ENCODE measurements at places on chromosomes 13 and 19.

DNA sequence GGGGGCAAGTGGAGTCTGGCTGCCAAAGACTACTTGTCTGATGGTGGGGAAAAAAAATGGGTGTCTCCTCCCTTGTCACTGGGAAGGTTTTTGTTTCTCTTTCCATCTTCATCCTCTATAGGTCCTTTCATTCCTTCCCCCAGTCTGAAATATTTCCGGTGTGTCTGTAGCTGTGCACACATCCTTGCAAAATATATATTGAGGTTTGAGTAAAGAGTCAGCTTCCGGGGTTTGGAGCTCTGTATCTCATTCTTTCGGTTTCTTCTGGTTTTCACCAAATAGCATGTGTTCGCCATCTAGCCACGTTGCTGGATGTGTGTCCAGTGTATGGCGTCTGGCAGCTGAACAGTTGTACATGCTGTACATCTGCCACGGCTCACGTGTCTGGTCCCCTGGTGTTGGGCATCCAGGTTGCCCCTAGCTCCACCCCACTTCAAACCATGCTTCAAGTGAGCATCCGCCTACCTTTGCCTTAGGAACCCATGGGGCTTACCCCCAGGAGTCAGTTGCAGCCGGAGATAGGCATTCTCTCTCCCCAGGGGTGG, 142.2 kb downstream of the SIPA1L3 start:
- no peak for DNase-seq

DNA sequence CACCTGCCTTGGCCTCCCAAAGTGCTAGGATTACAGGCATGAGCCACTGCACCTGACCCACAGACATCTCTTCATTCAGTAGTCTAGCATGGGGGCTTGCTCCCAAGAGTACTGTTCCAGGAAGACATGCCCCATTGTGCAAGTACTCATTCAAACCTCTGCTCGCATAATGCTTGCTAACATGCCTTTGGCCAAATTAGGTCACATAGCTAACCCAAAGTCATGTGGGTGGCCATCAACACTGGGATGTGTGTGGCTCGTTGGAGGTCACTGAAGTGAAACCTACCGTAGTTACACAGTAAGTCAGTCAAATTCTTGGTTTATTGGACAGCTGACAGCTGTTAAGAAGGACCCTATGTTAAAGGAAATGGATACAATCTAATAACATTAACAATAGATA, 20.3 kb downstream of the RFXAP start:
- no peak for DNase-seq

DNA sequence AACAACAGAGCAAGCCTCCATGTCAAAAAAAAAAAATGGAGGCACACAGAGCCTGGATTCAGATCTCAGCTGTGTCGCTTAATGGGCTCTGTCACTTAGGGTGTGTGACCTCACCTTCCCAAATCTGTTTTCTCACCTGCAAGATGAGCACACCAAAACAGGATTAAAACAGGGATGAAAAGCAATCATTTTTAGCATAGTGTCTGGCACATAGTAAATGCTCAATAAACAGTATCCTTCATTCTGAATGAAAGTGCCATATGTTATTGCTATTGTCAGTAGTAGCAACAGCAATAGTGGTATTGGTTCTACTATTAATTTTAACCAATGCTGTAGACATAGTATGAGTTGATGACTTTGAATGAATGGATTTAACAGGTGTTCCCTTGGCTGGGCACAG, 23.3 kb downstream of the SAMD4B start:
- DNase-seq: no peak

DNA sequence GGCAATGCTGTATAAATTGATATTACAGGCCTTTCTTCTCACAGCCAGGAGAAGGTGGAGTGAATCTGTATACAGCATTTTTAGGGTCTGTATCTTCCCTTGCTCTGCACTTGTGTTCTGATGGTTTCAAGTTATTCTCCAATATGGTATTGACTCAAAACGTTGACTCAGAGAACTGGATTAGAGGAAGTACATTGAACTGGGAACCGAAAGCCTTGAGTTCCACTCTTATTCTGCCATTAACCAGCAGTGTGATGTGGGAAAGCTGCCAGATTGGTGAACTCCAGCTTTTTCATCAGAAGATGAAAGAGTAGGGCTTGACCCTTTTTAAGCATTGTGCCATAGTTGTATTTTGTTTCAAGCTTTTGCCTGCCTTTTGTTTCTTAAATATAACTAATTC, 167.7 kb downstream of the SPRY2 start:
- DNase-seq: no peak

DNA sequence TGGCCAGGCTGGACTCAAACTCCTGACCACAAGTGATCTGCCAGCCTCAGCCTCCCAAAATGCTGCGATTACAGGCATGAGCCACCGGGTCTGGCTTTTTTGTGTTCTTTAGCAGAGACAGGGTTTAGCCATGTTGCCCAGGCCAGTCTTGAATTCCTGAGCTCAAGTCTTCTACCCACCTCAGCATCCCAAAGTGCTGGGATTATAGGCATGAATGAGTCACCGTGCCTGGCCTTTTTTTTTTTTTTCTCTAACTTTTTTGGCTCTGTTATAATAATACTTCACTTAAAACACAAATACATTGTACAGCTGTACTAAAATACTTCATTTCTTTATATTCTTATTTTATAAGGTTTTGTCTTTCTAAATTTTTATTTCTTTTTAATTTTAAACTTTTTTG, 599.5 kb upstream of the PCDH9 start:
- DNase-seq: no peak

DNA sequence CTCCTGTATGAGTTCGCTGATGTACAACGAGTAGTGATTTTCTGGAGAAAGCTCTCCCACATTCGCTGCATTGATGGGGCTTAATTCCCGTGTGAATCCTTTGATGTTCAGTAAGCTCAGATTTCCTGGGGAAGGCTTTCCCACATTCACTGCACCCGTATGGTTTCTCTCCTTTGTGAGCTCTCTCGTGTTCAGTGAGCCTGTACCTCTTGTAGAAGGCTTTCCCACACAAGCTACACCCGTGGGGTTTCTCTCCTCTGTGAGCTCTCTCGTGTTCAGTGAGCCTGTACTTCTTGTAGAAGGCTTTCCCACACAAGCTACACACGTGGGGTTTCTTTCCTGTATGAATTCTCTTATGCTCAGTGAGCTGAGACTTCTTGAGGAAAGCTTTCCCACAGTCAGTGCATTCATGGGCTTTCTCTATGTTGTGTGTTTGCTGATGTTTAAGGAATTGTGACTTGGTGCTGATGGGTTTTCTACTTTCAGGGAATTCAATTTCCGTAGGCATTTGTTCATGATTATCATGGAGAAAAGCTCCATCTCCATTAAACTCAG, 3.5 kb upstream of the ZNF577 start:
- DNase-seq: no peak

DNA sequence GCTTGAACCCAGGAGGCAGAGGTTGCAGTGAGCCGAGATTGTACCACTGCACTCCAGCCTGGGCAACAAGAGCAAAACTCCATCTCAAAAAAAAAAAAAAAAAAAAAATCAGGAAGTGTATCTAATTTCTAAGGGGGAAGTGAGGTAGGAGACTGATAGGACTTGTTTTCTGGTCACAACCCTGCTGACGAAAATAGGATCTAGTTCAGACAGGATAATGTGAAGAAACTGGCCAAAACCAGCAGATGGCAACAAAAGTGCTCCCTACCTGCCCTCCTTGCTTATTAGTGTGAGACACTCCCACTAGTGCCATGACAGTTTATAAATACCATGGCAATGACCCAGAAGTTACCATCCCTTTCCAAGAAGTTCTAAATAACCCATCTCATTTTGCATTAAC, 36.0 kb upstream of the KPNA3 start:
- no peak for DNase-seq

DNA sequence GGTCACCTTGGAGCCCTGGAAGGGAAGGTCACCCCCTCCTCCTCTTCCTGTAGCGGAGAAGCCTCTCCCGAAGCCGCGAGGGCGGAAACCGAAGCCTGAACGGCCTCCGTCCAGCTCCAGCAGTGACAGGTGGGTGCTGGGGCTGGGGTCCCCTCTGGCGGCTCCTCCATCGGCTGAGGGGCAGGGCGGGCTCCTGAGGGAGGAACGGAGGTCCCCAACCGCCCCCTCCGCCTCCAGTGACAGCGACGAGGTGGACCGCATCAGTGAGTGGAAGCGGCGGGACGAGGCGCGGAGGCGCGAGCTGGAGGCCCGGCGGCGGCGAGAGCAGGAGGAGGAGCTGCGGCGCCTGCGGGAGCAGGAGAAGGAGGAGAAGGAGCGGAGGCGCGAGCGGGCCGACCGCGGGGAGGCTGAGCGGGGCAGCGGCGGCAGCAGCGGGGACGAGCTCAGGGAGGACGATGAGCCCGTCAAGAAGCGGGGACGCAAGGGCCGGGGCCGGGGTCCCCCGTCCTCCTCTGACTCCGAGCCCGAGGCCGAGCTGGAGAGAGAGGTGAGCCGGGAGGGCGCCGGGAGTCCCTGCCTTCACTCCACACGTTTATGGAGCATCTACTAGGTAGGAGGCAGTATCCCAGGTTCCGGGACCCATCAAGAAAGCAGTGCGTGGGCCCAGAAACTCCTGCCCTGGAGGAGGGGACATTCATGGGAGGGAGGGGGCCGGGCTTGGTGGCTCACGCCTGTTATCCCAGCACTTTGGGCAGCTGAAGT, 22.0 kb downstream of the HDGFL2 start:
- DNase-seq: no peak

GRCh38 chr13:29589234-29589633, 6.3 kb downstream of the SLC7A1 start:
- DNase-seq: no peak

DNA sequence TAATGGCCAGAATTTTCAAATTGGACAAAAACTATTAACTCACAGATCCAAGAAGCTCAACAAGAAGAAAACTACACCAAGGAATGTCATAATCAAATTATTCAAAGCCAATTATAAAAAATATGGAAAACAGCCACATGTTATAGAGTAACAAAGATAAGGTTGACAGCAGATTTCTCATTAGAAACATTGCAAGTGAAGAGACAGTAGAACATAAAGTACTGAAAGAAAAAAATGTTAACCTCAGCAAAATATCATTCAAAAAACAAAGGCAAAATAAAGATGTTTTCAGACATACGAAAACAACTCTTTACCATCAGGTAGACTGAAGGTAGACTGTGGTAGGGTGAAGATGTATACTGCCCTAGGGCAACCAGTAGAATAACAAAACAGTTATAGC, 83.4 kb downstream of the KCNRG start:
- no peak for DNase-seq

DNA sequence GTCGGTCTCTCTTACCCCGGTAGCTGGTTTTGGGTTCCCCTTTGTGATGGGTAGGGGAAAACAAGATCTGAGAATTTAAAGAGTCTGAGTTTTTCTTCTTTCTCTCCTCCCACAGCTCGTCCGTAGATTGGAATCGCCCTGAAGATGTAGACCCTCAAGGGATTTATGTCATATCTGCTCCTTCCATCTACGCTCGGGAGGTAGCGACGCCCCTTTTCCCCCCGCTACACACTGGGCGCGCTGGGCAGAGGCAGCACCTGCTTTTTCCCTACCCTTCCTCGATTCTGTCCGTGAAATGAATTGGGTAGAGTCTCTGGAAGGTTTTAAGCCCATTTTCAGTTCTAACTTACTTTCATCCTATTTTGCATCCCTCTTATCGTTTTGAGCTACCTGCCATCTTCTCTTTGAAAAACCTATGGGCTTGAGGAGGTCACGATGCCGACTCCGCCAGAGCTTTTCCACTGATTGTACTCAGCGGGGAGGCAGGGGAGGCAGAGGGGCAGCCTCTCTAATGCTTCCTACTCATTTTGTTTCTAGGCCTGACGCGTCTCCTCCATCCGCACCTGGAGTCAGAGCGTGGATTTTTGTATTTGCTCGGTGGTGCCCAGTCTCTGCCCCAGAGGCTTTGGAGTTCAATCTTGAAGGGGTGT, 7.1 kb upstream of the SELENOV start:
- no peak for DNase-seq

DNA sequence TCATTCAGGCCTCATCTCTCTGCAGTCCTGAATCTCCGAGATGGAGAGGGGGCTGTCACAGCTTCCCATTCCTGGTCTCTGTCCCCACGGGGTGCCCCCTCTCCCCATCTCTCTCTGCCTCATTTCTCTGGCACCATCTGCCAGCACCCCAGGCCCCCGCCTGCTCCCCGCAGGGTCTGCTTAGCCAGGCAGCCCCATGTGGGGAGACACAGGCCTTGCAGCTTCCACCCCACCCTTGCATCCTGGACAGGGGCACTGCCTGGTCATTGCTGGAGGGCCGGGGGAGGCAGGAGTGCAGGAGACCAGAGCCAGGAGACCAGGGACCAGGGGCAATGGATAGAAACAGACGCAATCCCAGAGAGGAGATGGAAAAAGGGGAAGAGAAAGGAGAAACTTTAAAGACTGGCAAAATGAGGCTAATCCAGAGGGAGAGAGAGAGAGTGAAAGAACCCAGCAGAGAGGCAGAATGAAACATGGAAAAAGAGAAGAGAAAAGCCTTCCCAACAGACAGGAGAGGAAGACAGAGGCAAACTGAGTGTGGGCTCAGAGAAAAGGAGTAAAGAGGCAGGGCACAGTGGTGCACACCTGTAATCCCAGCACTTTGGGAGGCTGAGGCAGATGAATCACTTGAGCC, 8.8 kb upstream of the GIPR start:
- peak; percentile 27 for DNase-seq

GRCh38 chr13:30744056-30744680, 8.8 kb downstream of the ALOX5AP start:
- DNase-seq: no peak

DNA sequence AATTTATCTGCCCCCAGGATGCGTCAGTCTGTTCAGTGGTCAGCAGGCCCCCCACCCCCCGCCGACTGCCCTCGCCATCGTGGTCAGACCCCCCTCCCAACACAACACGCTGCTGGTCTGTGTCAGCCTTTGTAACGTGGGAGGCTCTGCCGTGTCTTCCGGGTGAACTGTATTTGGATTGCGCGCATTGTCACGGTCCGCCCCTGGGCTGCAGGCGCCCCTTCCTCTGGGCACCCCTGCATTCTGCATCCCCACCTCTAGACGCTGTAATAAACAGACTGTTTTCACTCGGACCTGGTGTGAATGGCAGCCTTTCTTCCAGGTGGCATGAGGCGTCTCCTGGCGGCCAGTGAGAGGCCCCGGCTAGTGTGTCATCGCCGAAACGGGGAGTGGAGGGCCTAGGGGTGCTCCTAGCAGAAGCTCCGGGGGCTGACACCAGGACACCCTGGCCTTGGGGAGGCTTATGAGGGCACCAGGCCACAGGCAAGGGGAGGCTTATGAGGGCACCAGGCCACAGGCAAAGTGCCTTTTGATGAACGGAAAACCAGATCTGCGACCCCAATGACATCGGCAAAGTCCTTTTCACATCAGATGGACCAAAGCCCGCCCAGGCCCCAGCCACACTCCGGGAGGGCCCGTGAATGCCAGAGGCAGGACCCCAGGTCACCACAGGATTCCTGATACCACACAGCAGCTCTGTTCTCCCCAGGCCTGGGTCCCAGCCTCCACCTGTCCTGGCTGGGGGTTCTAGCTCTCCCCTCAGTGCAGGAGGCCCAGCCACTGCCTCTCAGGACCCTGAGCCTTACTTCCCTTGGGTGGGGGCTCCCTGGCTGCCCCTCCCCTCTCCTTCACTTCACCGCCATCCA, 3.6 kb downstream of the PLEKHJ1 start:
- DNase-seq: no peak

GRCh38 chr13:62779161-62779560, 1363.5 kb upstream of the PCDH20 start:
- DNase-seq: no peak

GRCh38 chr19:4288091-4288777, 9.2 kb downstream of the SHD start:
- DNase-seq: no peak
